RPMI8226 (cell line): ENCODE measurements at places on chromosomes 6 and 20.

- DNase-seq = no peak
Observed at GRCh38 chr6:89942601-89943000, 48.3 kb downstream of the GJA10 start.

DNA sequence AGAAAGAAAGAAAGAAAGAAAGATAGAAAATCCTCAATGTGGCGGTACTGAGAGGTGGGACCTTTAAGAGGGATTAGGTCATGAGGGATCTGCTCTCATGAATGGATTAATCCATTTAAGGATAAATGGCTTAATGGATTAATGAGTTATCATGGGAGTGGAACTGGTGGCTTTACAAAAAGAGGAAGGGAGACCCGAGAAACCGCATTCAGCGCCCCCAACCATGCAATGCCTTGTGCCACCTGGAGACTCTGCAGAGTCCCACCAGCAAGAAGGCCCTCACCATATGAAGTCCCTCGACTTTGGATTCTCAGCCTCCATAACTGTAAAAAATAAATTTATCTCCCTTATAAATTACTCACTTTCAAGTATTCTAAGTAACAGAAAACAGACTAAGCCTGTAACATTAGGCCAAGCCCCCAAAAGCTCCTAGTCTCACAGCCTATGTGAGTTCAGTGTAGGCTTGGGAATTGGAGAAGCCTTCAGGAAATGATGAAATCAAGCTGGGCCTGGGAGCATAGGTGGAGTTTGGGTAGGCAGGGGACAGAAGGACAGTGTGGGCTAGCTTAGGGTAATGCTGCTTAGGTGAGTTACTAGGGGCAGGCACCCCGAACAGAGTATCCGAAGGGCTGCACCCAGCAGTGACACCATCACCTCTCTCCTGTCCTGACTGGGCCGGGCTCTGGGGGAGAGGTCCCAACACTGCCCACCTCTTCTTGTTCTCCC, 36.2 kb upstream of the RNF24 start:
- no peak for DNase-seq

DNA sequence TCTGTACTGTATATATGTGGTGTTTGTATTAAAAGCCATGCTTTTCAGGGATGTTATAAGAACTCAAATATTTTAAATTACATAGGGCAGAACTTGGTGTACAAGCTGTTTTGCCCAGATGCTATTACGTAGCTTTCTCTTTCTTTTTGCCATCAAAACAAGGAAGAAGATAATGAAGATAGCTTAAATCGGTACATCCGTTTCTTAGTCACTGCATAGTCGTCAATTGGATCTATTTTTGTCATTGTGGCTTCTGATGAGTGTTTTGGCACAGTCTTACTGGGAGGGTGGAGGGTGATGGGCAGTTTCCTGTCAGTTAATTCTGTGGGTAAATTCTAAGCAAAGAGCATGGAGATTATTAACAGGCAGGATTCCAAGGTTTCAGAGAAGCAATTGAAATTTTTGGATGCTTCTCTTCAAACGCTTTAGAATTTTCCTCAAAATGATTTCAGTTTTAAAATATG, 649.1 kb upstream of the GJE1 start:
- DNase-seq = peak; percentile 78

GRCh38 chr6:107720717-107721116, 103.4 kb downstream of the SCML4 start:
- no peak for DNase-seq

GRCh38 chr20:59864726-59865125, 68.7 kb downstream of the SYCP2 start:
- DNase-seq = no peak

DNA sequence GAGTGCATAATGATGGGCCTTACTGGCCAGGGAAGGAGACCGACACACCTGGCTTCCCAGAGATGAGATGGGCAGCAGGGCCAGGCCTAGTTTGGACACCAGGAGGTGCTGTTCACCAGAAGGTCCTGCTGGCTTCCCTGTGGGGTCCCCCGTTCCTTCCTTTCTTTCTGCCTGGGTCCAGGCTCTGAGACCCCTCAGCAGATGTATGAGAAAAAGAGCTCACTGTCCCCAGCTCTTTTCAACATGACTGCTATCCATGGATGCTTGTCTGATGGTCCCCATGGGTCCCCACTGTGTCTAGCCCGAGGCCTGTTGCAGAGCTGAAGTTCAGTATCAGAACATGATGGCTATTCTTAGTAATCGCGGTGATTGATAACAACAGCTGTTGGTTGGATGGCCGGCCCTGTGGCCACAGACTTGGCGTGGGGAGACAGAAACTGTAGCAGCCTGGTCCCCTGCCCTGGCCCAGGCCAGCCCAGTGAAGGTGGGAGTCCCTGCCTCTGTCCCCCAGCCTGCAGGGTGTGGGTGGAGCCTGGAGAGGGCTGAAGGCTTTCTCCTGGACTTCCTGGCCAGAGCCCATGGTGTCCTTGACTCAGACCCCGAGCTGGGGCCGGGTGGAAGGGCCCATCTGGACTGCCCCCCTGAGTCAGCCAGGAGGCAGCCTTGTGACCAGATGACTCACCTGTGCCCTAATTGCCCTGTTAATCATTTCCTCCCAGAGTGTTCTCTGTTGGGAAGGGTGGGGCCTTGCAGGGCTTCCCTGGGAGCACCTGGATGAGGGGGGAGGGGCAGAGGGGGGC, 9.9 kb upstream of the BAK1 start:
- peak; percentile 41 for DNase-seq

DNA sequence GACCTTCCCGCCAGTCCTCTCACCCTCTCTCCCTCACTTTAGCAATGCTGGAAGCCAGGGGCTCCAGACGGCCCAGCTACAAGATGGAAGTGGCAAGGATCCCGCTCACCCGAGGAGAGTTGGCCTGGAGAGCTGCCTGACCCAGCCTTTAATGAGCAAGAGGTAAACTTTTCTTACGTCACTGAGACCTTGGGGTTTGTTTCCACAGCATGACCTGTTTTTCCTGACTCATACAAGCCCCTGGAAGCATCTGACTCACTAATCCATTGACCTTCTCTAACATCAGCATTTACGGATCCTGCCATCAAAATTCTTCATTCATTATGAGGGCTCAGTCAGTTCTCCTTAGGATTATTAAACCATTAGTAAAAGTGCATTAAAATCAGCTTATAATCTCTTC, 120.4 kb downstream of the MYLK4 start:
- DNase-seq = no peak

DNA sequence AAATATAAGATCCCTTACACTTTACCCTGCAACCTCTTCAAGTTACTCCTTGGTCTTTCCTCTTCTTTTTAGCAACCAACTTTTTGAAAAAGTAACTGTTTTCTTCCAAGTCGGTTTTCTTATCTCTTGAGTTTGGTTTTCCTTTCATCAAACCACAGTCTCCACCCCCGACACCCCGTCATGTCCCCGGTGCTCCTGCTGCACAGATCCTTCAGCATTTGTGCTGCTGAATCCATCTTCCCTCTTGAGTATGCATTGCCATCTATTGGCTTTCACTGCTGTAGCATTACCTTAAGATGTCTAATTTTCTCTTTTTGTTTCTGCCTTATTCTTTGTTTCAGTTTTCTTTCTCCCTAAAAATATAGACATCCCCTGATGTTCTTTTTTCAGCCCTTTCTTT, 11.9 kb upstream of the TNFRSF21 start:
- DNase-seq = no peak

DNA sequence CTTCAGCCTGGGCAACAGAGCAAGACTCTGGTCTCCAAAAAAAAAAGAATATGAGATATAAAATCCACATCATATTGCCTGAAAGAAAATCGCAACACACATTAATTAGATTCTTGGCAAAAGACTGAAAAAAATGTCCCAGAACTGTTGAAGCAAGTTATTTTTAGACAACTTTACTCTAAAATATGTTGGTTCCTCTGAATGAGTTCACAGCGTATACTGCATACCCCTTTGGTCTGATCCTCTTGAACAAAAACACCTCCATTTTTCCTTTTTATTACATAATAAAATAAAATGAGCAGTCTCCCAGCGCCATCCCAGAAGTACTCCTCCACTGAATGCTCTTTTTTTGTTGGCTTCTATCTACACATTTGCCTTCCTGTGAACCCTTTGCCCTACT, 126.0 kb upstream of the TMEM170B start:
- no peak for DNase-seq

DNA sequence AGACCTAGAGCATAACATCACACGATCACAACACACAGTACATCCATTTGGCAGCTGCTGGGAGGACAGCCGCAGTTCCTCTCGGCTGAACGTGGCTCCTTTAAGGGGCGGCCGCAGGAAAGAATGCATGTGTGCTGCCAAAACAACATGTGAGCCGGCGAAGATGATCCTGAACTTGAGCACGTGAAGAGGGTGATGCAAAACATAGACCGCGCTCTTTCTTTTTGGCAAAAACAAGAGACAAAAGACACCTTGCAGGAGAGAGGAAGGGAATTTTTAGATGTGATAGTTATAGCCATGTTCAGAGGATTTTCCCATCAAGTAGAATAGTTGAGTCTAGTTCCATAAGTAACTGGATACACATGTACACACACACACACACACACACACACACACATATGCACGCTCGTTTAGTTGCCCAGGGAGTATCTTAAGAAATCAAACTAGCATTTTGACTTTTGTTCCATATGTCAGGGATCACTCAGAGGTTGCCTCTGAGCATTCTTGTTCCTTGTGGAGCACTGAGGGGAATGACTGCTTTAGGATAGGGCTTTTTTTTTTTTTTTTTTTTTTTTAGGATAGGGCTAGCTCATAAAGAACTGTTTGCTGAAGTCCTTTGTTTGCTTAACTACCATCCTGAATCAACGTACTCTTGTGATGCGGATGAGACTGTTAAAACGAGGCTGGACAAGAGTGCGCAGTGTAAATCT, 21.7 kb upstream of the RANBP9 start:
- DNase-seq = no peak

- no peak for DNase-seq
Observed at GRCh38 chr6:167995731-167996151, 1.7 kb upstream of the KIF25 start.

GRCh38 chr20:35954200-35954906, at the start of gene SCAND1:
Gene SCAND1, minus strand, starts transcription at chr20:35954502. Its CDS starts 218 bp downstream, at chr20:35954284.
- peak; percentile 99 for DNase-seq

- DNase-seq = no peak
Observed at GRCh38 chr6:13116155-13116554, 212.2 kb downstream of the TBC1D7 start.

GRCh38 chr6:53134601-53135235, 13.9 kb downstream of the GCM1 start:
- DNase-seq = no peak

DNA sequence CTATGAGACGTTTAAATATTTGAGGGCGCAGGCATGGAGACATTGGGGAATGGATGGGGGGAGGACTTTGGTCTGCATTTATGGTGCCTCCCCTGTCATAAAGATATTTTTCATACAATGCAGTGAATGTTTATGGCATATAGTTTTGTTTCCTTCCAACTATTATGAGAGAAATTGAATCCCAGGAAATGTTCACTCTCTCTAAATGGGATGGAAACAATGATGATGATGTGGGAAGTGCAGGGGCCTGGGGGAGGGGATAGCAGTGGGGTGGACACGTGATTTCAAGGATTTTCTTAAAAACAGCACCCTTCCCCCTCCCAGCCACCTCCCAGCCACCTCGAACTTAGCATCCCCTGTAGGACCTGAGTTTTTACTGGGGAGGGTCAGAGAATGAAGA, 69.9 kb downstream of the TOX2 start:
- no peak for DNase-seq

DNA sequence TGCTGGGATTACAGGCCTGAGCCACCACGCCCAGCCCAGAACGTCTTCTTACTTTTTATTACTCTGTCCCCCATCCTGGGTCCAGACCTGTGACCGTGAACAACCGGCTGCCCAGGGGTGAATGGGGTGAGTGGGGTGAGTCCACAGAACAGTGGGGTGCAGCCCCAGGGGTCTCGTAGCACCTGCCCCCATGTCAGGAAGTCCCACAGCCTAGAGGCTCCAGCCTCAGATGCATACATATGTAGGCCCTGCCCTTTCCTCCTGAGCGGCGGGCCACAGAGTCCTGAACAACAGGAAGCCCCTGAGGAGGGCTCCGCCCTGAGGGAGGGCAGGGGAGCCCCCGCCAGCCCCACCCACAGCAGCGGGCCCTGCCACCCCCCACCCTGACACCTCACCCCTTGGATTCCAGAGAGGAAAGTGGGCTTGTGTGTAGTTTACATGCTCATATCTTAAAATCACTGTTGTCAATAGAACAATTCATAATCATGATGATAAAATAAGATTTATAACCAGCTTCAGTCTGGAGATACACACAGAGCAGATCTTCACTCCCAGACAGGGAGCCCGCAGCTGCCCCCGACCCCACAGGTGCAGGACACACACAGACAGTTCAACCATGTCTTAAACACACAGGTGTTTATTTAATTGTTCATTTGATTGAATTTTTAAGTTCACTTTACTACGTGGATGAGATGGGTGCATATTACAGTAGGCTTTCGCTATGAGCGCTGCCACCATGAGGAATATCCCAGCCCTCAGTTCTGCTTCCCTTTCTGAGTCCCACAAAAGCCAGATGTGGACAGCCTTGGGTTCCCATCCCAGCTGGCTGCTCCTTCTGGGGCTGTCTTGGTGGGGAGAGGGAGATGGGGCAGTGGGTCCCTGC, 12.4 kb upstream of the GMEB2 start:
- no peak for DNase-seq

- DNase-seq = no peak
Observed at GRCh38 chr6:146304181-146304580, 239.5 kb upstream of the RAB32 start.

- DNase-seq = peak; percentile 51
Observed at GRCh38 chr6:20203561-20204511, 8.4 kb downstream of the MBOAT1 start.

- DNase-seq = no peak
Observed at GRCh38 chr20:57947421-57948179, 237.8 kb upstream of the PMEPA1 start.

DNA sequence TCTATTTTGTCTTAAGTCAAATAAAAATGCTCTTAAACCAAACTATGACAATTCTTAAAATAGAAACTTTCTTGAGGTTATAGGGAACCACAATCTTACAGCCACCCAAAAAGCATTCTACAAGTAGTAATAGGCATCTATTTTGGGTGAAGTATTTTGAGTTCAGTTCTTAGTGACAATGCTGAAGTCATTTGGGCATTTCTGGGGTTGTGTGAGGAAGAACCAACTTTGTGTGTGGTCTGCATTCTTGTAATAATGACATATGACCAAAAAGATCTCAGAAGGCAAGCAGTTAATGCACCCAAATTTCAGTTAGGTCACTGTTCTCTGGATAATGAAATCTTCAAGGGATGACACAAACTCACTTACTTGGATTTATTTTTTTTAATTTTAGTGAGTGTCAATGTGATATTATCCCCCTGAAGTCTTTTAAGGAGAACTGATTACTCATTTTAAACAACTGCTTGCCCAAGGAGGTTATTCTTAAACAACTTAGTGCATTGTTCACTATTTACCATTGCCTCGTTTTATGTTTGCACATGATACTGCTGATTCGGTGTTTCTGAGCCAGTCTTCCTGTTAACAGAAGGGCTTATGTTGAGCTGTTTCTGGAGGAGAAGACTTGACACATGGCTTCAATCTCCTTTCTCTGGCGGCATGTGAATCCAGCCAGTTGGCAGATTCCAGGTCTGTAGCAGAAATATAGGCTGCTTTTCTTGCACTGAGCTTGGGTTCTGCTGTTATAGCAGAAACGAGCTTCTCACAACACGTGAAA, 618.9 kb downstream of the BCKDHB start:
- peak; percentile 15 for DNase-seq

GRCh38 chr20:62502496-62503095, 26.8 kb upstream of the GATA5 start:
- no peak for DNase-seq
